ENCODE measurements at places on chromosomes 6 and 20. TPM values are rescaled to one million over a fixed set of nuclear protein-coding genes. Genes with fewer than 3 reads are reported as not detected.

EYA2 gene
- total RNA-seq = 0.32 TPM

GRCh38 chr6:52284131-52284459 lies 447 bp downstream of the MCM3 start:
- no peak for DNase-seq

- no peak for DNase-seq
Observed at GRCh38 chr6:102381203-102381602, 987.7 kb downstream of the GRIK2 start.

GRCh38 chr20:47150403-47151152 lies 205.9 kb downstream of the ZMYND8 start:
- DNase-seq = no peak

GRCh38 chr6:48032151-48032550 lies 78.8 kb downstream of the PTCHD4 start:
- DNase-seq = no peak

GRCh38 chr6:79073888-79074287 lies 4.2 kb downstream of the PHIP start:
- no peak for DNase-seq

GRCh38 chr6:6758915-6759654 lies 170.6 kb downstream of the LY86 start:
- DNase-seq = no peak

DNA sequence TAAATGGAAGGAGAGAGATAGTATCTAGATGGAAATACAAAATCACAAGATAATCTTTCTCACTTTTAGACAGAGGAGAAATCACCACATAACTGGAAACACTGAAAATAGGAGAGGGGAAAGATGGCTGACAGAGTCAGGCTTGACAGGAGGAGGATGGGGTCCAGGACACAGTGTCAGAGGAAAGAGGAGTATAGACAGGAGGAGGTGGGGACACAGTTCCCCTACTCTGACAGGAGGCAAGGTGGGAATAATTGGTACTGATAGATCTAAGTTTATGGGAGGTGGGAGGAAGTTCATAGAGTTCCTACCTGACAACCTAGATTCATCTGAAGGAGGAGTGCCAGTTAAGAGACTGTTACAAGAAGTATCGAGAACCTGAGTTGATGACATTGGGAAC lies 9.1 kb downstream of the GPR6 start:
- DNase-seq = no peak

DNA sequence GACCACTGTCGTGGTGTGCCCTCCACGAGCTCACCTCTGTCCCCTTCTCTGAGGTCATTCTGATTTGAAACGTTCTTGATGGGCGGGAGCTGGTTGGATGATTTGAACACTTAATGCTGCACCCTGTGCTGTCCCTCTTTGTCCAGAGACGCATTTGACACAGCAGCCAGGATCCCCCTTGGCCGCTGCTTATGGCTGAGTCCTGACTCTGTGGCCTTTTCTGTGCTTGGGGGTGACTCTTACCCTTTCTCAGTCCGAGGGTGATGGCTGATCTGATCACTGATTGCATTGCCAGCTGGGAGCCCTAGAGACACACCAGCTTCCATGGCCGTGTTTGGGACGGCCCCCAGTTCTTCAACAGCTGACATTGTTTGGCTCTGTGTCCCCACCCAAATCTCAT lies 43.5 kb upstream of the FRMD1 start:
- no peak for DNase-seq

Data from chondrocyte (in vitro differentiated cells).